ENCODE measurements at places on chromosomes 4 and X.

- H3K36me3 ChIP-seq = peaks cover 81% of the 10 kb centered on the region
- no peak overlapping the region for H3K4me3 ChIP-seq
- no peak for DNase-seq
- no peak overlapping the region for H3K27ac ChIP-seq
These were observed 71.8 kb upstream of the PTPN13 start for GRCh38 chr4:86522349-86522748.

GRCh38 chr4:141731481-141731880 is 95.1 kb downstream of the IL15 start:
- H3K4me1 ChIP-seq = no peaks in the 10 kb centered on the region
- H3K4me3 ChIP-seq = no peak overlapping the region
- no peaks in the 10 kb centered on the region for H3K27me3 ChIP-seq

- peak; percentile 18 for DNase-seq
- no peak overlapping the region for H3K4me3 ChIP-seq
- H3K27ac ChIP-seq = peak overlapping the region; percentile 53
- no peaks in the 10 kb centered on the region for H3K27me3 ChIP-seq
- peaks cover 28% of the 10 kb centered on the region for H3K36me3 ChIP-seq
These were observed 230.6 kb downstream of the PTTG2 start for GRCh38 chr4:38190717-38191178.

DNA sequence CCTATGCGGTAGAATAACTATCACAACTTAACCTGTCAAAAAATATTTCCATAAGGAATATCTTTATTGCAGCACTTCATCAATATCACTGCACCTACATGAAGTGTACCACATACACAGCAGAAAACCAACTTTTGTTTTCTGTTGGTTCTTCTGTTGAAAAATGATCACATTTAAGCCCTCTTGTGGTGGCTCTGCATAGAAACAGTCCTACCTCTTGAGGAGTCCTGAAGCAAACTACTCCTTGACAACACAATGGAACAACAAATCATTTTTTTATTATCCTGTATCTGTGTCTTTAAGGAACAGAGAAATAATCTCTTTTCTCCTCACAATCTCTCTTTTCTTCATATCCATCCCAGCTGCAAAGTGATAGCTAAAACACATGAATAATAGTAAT is 39.8 kb upstream of the ATOH1 start:
- no peak overlapping the region for H3K4me3 ChIP-seq
- H3K27ac ChIP-seq = no peak overlapping the region
- no peaks in the 10 kb centered on the region for H3K36me3 ChIP-seq
- DNase-seq = no peak
- peaks cover 8% of the 10 kb centered on the region for H3K27me3 ChIP-seq

GRCh38 chr4:187302457-187303150 is 578.9 kb upstream of the FAT1 start:
- H3K36me3 ChIP-seq = peaks cover 10% of the 10 kb centered on the region
- DNase-seq = no peak
- no peak overlapping the region for H3K4me3 ChIP-seq
- H3K27me3 ChIP-seq = peaks cover 3% of the 10 kb centered on the region
- H3K27ac ChIP-seq = peak overlapping the region; percentile 31
- H3K4me1 ChIP-seq = peaks cover 12% of the 10 kb centered on the region

- DNase-seq = no peak
- H3K4me1 ChIP-seq = peaks cover 6% of the 10 kb centered on the region
- no peak overlapping the region for H3K4me3 ChIP-seq
- H3K27me3 ChIP-seq = peaks cover 9% of the 10 kb centered on the region
- no peaks in the 10 kb centered on the region for H3K36me3 ChIP-seq
These were observed 283.0 kb downstream of the CXXC4 start for GRCh38 chr4:104211657-104212056.

GRCh38 chr4:75555294-75556164 is at the start of gene ODAPH:
Gene ODAPH, plus strand, starts transcription at chr4:75556066. Its CDS starts 17 bp downstream, at chr4:75556083.
- peaks cover 15% of the 10 kb centered on the region for H3K4me1 ChIP-seq
- no peak within 1 kb of the TSS for H3K4me3 ChIP-seq
- no peak within 1 kb of the TSS for H3K27ac ChIP-seq
- no peak for DNase-seq
- H3K36me3 ChIP-seq = no peaks in the 10 kb centered on the region
- peaks cover 11% of the 10 kb centered on the region for H3K27me3 ChIP-seq

Data from nephron progenitor cell (in vitro differentiated cells).